ENCODE measurements at places on chromosomes 1 and 21. TPM values are rescaled to one million over a fixed set of nuclear protein-coding genes. Genes with fewer than 3 reads are reported as not detected.

DNA sequence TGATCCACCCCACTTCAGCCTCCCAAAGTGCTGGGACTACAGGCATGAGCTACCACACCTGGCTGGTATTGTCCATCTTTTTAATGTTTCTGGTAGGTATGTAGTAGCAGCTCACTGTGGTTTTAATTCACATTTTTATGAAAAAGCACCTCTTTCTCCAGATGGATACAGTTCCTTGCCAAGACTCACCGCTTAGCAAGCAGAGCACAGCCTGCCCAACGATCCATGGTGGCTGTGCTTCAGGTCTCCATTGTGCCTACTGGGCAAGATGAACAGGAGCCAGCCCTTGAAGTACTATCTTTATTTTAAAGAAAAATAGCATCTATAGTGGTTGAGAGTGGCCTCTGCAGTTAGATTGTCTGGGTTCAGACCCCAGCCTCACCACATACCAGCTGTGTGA is 37.6 kb upstream of the GRHL3 start:
- no peaks in the 10 kb centered on the region for H3K27me3 ChIP-seq
- no peaks in the 10 kb centered on the region for H3K4me1 ChIP-seq
- H3K27ac ChIP-seq: no peak overlapping the region
- no peak for DNase-seq

GRCh38 chr1:170592591-170593111 is 60.7 kb downstream of the GORAB start:
- H3K4me3 ChIP-seq: no peak overlapping the region
- peaks cover 11% of the 10 kb centered on the region for H3K27me3 ChIP-seq
- H3K36me3 ChIP-seq: no peaks in the 10 kb centered on the region
- no peaks in the 10 kb centered on the region for H3K4me1 ChIP-seq
- no peak for DNase-seq
- no peak overlapping the region for H3K27ac ChIP-seq

DNA sequence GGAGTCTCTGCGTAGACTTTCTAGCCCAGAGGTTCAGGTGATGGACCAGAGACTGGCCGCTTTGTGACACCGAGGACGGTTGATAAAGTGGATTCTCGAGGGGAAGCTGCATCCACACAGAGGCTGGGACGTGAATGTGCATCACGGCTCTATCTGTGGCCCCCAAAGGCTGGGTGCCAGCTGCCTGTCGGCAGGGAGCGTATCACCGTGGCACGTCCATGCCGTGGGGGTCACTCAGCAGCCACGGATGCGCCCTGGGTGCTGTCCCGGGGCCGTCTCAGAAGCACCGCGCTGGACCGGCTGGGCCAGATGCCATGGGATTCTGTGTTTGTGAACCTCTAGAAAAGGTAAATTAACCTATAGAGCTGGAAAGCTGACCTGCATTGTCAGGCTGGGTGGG is 57.2 kb upstream of the TRAPPC10 start:
- DNase-seq: no peak
- no peak overlapping the region for H3K27ac ChIP-seq
- H3K36me3 ChIP-seq: peaks cover under 1% of the 10 kb centered on the region
- no peak overlapping the region for H3K4me3 ChIP-seq
- H3K4me1 ChIP-seq: no peaks in the 10 kb centered on the region

DNA sequence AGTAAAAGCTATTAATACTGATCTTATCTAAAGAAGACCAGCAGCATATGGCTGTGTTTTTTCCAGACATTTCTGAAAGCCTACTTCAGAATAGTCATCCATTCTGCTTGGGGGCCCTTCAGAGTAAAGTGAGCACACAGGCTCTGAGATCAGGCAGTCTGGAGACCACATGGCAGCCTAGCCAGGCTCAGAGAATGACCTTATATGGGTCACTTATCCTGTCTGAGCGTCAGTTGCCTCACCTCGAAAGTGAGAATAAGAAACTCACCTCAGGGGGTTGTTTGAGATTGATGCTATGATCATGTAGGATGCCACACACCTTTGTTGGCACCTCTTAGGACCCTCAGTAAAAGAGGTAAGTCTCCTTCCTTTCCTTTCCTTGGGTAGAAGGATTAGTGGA is 270.4 kb downstream of the GRIK1 start:
- H3K36me3 ChIP-seq: no peaks in the 10 kb centered on the region
- no peaks in the 10 kb centered on the region for H3K27me3 ChIP-seq
- DNase-seq: no peak
- peaks cover 7% of the 10 kb centered on the region for H3K4me1 ChIP-seq
- H3K27ac ChIP-seq: no peak overlapping the region
- H3K4me3 ChIP-seq: no peak overlapping the region

DNA sequence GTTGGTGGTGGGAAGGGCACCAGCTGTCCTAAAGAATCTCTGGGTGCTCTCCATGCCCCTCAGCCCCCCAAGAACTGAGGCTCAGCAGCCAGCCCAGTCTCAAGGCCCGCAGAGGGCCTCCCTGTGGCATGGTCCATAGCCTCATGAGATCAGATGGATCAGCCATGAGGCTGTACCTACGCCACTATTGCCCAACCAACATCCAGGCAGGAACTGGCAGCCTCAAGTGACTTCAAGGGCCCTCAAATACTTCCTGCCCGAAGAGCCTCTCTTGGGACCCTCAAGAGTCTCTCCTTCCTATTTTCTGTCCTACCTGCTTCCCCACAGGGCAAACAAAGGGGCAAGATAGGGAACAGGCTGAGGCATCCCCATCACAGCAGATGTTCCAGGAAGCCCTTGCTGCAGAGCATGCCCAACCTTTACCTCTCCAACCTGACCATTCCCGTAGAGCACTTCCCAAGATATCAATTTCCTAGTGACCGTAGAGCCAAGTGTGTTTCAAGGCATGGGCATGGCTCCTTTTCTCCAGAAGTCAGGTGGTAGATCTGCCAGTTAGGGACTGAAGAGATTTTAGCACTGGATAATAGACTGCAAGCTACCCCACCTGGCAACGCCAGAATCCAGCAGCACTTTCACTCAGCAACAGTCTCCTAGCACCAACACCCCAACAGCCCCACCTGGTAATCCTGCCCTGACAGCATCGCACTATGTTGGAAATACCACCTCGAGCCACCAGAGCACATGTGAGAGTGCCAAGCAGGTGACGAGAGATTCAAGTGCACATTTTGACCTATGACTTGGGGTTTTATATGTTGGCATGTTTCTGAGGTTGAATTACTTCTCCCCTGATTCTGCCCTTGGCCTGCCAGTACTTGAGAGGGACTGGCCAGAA is 13.7 kb upstream of the MFSD2A start:
- peaks cover 23% of the 10 kb centered on the region for H3K4me1 ChIP-seq
- H3K27ac ChIP-seq: no peak overlapping the region
- no peaks in the 10 kb centered on the region for H3K27me3 ChIP-seq

The OPTC gene
- not detected for total RNA-seq

DNA sequence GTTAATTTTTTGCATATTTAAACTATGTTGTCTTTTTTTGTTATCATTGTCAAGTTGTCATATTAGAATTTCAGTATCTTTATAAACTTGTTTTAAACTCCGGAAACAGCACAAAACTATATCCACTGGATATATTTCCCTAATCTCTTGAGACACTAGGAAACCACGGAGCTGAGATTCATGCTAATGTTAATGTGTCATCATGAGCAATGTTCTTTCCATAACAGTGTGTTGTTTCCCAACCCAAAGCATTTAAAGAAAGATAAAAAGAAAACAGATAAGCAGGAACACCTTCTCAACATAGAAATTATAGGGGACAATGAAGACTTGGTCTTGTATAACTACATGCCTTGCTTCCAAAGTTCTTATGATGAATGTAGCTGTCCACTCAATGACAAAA is 626.2 kb upstream of the TMPRSS15 start:
- H3K4me3 ChIP-seq: no peak overlapping the region
- DNase-seq: no peak
- no peaks in the 10 kb centered on the region for H3K36me3 ChIP-seq
- no peaks in the 10 kb centered on the region for H3K27me3 ChIP-seq

DNA sequence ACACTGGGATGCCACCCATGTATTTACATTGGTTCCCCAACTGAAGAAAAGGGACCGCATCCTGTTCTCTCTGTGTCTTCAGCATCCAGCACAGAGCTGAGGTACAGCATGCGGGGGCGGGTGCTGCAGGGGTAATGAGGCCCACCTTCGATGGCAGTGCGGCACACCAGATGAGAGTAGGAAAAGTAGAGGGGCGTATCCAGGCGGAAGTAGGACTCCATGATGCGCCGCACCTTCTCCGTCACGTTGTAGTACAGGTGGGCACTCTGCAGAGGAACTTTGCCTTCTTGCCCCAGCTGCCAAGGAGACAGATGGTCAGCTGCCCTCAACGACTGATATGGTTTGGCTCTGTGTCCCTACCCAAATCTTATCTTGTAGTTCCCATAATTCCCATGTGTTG is 10.0 kb upstream of the CLDN19 start:
- no peak for DNase-seq
- H3K27me3 ChIP-seq: no peaks in the 10 kb centered on the region
- H3K36me3 ChIP-seq: peaks cover 56% of the 10 kb centered on the region
- H3K4me1 ChIP-seq: no peaks in the 10 kb centered on the region
- H3K27ac ChIP-seq: no peak overlapping the region
- H3K4me3 ChIP-seq: no peak overlapping the region

The RXFP4 gene
- not detected for total RNA-seq

The CFHR1 gene
- total RNA-seq: not detected

DNA sequence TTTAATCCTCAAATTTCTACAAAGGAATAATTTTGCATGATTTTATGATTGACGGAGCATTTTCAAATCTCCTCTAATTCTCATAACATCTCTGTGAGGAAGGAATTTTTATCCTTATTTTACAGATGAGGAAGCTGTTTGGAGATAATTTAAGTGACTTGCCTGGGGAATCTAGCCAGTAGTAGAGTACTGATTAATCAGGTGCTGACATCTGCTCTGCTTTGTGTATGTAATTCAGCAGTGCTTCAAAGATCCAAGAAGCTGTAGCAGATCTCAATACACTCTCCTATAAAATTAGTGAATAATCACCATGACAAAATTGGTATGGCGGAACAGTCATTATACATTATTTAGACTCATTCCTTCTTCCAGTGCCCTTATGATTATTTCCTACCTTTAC is 46.0 kb downstream of the DPH5 start:
- H3K4me1 ChIP-seq: no peaks in the 10 kb centered on the region
- no peak overlapping the region for H3K4me3 ChIP-seq
- peaks cover 49% of the 10 kb centered on the region for H3K36me3 ChIP-seq
- no peak overlapping the region for H3K27ac ChIP-seq
- no peaks in the 10 kb centered on the region for H3K27me3 ChIP-seq

DNA sequence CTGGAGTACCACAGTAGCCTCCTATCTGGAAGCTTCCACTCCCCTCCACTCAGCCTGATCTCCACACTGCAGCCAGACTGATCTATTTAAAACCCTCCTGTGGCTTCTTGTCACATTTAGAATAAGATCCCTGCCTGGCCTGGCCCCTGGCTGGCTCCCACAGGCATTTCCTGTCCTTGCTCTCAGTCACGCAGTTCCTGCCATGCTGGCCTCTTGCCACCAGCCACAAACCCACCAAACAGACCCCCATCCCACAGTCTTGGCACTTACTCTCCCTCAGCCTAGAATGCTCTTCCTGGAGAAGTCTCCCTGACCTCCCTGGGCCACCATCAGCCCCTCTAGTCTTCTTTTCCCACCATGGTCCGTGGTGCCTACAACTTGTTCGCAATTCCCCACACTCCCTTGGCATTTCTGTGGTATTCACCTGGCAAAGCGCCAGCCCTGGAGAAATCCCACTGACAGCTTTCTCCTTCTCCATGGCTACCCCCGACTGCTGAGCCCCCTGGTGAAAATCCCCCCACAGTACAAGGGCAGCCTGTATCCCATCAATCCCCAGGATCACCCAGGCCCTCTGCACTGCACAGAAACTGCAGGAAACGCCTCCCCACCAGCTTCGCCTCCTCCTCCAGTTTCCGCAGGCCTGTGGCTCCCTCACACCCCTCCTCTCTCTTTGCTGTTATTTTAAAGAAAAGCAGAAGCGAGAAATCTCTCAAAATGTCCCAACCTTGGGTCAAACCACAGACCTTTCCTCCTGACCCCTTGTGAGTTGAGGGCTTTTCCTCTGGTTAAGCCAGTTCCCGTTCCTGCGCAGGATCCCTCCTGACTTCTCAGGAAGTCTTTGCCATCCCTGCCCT is 94.5 kb downstream of the SYT2 start:
- no peak overlapping the region for H3K27ac ChIP-seq
- no peaks in the 10 kb centered on the region for H3K36me3 ChIP-seq
- H3K27me3 ChIP-seq: no peaks in the 10 kb centered on the region
- H3K4me3 ChIP-seq: no peak overlapping the region

DNA sequence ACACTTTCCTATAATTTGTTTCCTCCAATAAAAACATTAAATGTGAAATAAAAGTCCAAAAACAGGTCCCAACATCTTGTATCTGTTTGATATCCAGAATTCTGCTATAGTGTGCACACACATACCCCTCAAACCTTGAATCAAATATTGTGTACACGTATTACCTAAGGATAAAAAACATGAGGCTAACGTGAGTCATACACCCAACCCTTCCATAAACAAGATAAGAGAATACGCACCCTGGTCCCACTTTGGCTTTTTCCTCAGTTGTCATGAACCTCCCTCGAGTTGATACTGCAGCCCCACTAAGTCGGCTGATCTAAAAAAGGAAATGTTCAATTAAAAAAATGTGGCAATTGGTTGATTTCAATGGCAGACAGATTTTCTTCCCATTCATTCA is 5.2 kb downstream of the KHDC4 start:
- DNase-seq: no peak
- H3K36me3 ChIP-seq: peaks cover 93% of the 10 kb centered on the region
- H3K27ac ChIP-seq: no peak overlapping the region
- H3K4me1 ChIP-seq: peaks cover 2% of the 10 kb centered on the region
- H3K27me3 ChIP-seq: no peaks in the 10 kb centered on the region
- H3K4me3 ChIP-seq: no peak overlapping the region

The TENT5C gene
- 3.2 TPM for total RNA-seq

The C1orf87 gene
- not detected for total RNA-seq

All from endodermal cell (in vitro differentiated cells).